RKO (cell line): ENCODE measurements at places on chromosomes 7 and 10.

DNA sequence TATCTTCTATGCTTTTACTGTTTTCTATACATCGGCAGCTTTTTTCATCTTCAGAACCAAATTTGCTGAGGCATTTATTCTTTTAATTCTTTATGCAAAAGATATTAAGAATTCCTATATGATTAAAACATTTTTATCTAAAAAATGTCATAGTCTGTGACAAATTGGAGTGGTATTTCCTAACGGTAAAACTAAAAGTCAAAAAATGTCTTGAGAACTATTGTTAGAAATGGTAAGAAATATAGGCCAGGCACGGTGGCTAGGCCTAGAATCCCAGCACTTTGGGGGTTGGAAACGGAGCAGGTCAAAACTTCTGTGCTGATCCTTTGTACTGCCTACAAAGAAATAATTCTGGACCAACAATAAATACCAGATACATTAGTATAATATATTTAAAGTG is 57.7 kb upstream of the PRR15 start:
- DNase-seq, result no peak

DNA sequence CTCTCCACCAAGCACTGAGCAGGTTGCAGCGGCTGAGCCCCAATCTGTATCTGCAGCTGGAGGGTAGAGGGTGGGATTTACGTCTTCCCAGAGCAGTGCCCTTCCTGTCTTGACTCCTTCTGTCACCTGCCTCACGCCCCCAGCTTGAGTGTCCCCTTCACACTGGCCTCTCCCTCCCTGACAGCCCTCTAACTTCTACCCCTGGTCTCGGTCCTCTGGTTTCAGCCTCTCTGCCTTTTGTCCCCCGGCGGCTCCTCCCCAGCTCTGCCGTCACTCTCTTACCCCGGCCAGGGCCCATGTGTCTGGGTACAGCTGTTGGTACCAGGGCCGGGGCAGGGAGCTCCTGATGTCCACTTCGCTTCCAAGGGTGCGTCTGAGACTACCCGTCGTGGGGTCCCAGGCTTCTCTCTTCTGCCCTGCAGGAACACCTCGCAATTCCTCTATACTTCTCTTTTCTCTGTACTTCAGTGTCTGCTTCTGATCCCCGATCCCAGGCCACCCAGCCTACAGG is 654 bp downstream of the MUC3A start:
- no peak for DNase-seq

DNA sequence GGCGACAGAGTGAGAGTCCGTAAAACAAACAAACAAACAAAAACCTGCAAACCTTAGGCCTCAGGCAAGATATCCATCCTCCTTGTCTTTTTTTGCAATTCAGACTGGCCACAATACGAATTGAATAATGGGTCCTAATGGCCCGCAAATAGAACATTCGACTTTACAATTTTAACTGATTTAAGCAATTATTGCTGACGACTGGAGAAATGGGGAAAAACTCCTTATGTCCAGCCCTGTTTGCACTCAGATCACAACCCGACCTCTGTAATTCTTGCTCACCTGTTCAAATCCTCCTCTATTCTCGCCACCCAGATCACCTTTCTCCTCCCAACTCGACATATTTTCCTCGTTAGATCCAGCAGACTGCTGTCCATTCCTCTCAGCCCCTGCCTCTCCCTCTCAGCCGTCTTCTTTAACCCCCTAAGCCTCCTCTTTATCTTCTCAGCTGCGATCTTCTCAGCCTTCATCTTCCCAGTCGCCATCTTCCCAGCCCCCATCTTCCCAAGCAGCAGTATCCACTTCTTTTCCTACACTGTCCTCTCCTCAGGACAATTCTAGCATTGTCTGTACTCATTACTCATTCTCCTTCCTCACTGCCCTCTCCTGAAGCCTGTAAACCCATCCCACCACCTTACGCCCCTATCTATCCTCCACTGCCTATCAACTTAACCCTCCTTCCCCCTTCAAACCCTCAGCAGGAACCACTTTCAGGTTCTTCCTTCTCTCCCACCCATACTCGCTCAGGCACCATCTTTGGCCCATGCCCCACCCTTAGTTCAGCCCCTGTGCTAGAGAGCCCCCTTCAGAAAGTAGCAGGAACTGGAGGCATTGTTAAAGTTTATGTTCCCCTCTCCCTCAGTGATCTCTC is 61.8 kb downstream of the LRRC17 start:
- DNase-seq, result no peak

GRCh38 chr10:62354916-62355315 is 19.3 kb upstream of the ZNF365 start:
- no peak for DNase-seq

DNA sequence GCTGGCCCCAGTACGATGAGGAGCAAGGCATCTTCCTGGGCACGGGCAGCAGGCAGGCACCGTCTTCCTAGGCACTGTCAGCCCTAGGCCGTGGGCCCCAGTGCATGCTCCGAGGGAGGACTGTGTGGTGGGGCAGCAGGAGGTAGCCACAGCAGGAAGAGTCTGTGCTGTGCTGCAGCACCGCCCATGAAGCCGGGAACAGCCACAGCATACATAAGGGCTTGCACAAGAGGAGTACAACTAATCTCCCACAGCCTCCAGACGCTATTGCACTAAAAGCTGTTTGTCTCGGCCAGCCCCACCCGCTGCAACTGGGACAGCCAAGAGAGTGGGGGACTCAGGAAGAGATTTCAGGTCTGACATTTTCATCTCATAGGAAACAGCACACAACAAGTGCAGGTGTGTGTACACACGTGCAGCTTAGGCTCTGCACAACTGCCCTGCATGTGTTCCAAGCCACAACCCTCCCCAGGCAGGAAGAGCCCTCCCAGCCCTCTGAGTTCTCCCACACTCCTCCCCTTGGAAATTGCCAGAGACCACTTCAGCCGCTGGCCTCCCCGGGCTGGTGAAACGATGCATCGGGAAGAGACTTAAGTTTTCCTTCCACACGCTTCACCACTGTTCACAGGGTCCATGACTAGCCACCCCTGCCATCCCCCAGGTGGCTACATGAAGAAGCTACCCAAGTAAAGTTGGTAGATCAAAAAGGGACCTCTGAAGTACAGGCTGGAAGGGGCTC is 88.1 kb upstream of the DDC start:
- no peak for DNase-seq

GRCh38 chr10:70673929-70674559 is 1.7 kb downstream of the ADAMTS14 start:
- DNase-seq, result no peak

GRCh38 chr10:100645091-100645490 is 100.3 kb upstream of the PAX2 start:
- DNase-seq, result no peak

DNA sequence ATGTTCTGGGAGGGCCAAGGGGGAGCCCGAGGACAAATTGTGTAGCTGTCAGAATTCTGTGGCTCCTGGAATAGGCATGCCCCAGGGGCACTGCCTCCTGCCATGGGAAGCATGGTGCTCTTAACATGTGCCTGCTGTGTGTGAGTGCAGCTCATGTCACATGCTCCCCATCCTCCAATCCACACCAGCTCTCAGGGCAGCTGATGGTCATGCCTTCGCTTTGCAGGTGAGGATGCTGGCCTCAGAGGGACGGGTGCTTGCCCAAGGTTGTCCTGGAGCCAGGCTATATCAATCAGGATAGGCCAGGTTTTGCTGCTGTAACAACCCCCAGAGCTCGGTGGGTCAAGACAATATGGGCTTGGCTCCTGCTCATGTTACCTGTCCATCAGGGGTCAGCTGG is 303.4 kb downstream of the RPS24 start:
- no peak for DNase-seq

- DNase-seq, result no peak
Observed at GRCh38 chr7:125559921-125560320, 630.3 kb upstream of the POT1 start.

DNA sequence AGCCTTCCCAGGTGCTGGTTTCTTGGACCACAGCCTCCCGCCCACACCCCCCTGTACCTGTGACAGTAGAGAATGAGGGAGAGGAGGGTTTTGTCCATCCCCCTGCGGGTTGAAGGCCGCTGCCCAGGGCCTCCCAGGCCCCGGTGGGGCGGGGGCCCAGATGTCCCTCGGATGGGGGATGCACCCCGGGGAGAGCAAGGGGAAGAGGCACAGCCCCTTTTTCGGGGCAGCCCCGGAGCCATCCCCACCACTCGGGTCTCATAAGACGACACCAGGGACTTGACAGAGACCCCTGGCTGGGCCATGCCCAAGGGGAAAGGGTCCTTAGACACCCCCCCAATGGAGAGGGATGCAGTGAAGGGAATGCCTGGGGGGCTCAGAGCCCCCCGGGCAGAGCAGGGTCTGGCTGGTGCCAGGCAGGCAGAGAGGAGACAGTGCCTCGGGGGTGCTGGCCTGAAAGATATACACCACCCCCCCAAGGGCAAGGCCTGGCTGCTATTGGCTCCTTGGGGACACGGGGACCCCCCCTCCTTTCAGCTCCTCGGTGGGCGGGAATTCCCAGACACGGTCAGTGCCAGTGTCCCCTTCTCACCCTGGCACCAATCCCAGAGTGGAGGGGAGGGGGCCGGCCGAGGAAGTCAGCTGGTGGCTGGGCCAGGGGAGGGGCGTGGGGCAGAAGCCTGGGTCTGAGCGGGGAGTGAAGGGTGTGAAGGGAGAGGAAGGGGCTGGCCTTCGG is 3.7 kb upstream of the SPACDR start:
- DNase-seq, result no peak

DNA sequence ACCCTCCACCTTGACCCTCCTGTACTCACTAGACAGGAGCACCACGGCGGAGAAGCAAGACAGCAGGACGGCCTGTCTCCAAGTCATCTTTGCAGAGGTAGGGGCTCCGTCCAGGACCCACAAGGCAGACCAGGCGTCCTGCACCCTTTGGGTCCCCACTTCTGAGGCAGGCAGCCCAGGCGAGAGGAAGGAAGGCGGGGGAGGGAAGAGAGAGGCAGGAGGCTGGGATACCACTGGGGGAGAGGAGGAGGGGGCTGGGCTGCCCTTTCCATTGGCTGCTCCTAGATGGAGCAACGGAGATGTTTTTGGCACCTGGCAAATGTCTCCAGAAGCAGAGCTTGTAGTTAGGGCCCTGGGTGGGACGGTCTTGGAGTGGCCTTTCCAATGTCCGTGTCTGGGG is at the start of gene UCMA:
TSS of gene UCMA (minus strand) at position 203 of the 400 bp plus-strand sequence. CDS start at position 87, 116 bp downstream.
- DNase-seq, result no peak

DNA sequence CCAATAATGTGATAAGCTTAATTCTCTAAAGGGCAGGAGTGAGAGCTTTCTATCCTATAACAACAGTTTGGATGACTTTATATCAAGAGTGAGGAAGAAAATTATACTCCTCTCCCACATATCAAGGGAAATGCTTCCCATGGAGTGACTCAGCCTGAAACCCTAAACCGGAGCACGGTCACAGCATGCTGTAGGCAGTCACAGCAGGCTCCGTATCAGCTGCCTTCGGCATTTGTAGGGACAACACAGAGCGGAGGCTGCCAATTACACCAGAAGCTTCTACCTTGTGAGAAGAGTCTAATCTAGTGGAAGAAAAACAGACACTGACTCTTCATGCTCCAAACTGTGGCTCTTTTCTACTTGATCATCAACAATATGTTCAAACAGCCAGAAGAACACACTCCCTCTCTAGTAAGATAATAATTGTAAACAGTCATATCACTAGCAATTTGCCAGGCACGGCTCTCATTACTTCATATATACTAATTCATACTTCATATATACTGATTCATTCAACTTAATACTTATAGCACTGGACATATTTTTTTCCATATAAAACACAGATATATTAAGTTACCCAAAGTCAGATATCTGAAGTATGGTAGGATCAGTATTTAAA is 65.9 kb downstream of the DGKB start:
- peak; percentile 28 for DNase-seq

GRCh38 chr7:32539919-32540531 is 44.7 kb downstream of the AVL9 start:
- DNase-seq, result no peak

DNA sequence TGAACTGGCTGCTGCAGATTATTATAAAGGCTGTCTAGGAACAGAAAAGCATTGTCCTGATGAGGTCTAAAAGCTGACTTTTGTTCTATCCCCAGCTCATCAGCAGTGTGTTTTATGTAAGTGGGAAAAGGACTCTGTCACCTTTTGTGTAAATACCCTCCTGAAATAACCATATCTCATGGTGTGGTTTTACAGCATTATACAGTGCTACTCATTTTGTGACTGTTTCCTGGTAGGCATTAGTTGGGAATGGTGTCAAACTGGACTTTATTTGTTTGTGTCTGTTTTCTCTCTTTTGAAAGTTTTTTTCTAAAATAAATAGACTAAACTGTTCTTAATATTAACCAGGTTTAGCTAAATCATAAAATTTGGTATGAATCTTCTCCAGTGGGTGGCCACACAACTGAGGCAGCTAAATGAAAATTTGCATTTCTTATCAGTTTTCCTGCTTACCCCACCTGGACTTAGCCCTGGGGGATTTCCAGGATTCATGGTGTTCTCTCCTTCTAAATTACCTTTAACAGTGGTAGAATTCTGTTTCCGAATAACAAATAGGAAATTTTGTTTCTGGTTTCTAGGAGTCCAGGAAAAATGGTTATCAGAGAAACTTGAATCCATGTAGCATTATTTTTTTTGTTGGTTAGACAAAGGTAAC is 140.9 kb downstream of the LHFPL3 start:
- no peak for DNase-seq

DNA sequence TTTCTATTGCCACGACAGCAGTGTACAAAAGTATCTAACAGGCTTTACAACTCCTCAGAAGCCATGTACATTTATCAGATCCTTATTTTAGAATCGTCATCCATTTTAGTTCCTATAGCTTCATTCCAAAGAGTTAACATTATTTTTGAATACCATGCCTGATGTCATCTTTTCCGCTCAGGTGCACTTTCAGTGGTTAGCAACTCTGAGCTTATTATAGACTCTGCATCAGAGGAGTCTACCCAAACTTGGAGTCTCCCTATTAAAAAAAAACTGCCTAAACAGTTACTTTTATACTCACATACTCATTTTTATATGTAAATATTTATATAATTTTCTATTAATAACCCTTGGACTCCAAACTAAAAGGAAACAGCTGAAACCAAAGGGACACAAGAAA is 31.6 kb upstream of the PRSS37 start:
- DNase-seq, result no peak

DNA sequence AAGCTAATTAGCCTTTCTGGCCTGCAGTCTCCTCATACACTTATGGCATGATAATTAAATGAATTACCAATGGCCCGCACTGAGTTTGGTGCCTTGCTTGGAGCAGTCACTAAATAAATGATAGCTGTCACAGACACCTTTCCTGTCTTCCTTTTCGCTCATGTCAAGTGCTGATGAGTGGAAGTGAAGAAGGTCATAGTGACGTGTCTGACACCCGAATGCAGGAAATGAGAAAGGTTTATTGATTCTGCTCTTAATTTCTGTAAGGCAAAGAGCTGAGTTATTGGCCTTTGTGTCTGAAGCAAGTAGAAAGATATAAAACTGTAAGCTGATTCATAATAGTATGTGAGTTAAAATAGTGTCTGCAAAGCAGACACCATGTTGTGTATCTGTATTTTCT is 13.2 kb upstream of the ESYT2 start:
- no peak for DNase-seq
